Cardiac muscle cell (in vitro differentiated cells and primary cell): ENCODE measurements at places on chromosomes 6 and 20. TPM values are rescaled to one million over a fixed set of nuclear protein-coding genes. Genes with fewer than 3 reads are reported as not detected.

- DNase-seq, result no peak
- H3K36me3 ChIP-seq, result no peaks in the 10 kb centered on the region
- no peak overlapping the region for H3K4me3 ChIP-seq
- H3K27ac ChIP-seq, result no peak overlapping the region
These were observed 15.8 kb upstream of the GPR6 start for GRCh38 chr6:109962271-109962670.

DNA sequence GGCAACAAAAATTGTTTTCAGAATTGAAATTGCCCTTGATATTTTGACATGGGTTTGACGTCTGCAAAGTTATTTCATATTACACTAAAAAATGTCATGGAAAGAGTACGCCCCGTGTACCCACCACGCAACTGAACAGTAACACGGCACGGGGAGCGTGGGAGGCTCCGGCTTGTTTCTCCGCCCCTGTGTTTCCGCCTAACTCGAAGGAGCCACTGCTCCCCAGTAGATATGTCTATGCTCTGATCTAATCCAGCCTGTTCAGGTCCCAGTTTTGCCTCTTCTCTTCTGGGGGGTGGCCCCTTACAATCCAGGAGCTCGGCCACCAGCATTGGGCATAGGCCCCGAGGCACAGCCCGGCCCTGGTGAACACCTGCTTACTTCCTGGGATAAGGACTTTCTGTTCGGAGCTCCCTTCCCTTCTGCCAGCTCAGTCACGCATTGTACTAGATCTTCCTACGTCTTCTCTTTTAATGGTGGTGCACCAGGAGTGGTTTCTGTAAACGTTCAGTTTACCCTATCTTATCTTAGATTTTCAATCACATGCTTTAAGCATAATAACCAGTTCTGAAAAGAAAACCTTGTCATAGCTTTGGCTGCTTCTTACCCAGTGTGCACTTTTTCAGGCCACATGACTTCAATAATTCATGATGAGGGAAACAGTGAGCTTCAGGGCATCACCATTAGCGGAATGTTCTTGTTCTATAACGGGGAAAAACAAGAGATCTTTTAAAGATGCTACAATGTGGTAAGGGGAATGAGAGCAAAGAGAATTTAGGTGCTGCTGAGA lies 43.9 kb upstream of the EXOC2 start:
- H3K27ac ChIP-seq, result no peak overlapping the region
- no peak overlapping the region for H3K4me3 ChIP-seq
- no peaks in the 10 kb centered on the region for H3K4me1 ChIP-seq
- no peak for DNase-seq

Gene KIF6
- total RNA-seq, result 0.69 and 0.88 TPM in 2 replicates

DNA sequence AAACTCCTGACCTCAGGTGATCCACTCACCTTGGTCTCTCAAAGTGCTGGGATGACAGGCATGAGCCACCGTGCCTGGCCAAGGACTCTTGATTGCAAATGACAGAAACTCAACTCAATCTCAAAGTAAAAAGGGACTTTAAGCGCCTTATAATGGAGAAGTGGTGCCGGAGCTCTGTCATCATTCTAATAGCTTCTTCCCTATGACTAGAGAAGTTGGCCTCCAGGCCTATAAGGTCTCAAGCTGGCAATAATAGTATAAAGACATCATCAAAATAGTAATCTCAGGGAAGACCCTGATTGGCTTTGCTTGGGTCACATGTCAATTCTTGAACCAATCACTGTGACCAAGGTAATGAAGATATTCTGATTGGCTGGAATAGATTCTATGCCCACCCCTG lies 8.5 kb upstream of the KIAA1755 start:
- no peak overlapping the region for H3K27ac ChIP-seq
- no peaks in the 10 kb centered on the region for H3K27me3 ChIP-seq
- DNase-seq, result no peak
- no peak overlapping the region for H3K4me3 ChIP-seq

- no peak overlapping the region for H3K4me3 ChIP-seq
- H3K4me1 ChIP-seq, result peaks cover 72% of the 10 kb centered on the region
- peak overlapping the region; percentile 92 for H3K27ac ChIP-seq
- peaks cover 11% of the 10 kb centered on the region for H3K36me3 ChIP-seq
- H3K27me3 ChIP-seq, result no peaks in the 10 kb centered on the region
- DNase-seq, result no peak
These were observed 41.9 kb downstream of the TTI1 start for GRCh38 chr20:37991157-37991866.

DNA sequence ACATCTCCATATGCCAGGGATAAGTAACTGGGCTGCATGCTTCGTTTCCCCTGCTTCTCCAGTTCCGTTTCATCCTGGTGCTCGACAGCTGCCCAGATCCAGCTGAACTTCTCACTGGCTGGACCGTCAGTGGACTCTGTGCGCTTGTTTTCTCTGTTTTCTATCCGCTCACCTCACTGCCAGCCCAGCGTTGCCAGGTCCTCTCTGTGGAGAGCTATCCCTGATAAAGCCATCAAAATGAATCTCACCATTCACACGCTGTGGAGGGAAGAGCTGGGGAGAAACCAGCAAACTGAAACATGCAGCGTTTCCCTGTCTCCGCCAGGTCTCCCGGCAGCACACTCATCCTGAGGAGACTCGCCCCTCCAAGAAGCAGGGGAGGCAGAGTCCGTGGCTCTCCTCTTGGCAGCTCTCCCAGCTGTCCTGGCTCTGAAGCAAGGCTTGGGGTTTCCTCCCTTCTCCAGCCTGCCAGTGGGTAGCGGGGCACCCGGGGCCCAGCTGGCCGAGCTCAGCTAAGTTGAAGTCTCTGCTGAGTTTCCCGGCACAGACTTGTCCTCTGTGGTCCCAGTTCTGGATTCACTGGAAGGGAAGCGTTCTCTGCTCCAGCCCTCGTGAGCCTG lies 160.9 kb downstream of the DTNBP1 start:
- no peaks in the 10 kb centered on the region for H3K27me3 ChIP-seq
- no peak overlapping the region for H3K27ac ChIP-seq
- no peak overlapping the region for H3K4me3 ChIP-seq
- no peaks in the 10 kb centered on the region for H3K36me3 ChIP-seq
- peak; percentile 95 for DNase-seq
- no peaks in the 10 kb centered on the region for H3K4me1 ChIP-seq

DNA sequence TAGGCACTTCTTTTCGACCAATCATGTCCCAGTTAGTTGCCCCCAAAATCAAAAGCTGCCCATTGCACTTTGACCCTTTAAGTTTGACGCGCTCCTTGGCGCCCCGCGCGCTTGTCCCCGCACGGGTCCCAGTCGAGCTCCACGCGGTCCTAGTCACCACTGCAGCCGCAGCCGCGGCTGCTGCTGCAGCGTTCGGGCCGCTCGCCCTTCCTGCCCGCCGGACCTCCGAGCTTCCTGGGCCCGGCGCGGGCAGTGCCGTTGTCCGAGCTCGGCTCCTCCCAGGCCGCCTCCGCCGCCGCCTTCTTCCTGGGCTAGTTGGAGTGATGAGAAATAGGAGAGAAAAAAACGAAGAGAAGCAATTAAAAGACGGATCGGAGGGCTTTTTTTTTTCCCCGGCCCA lies 185.7 kb upstream of the COL21A1 start:
- H3K27me3 ChIP-seq, result peaks cover 63% of the 10 kb centered on the region
- H3K27ac ChIP-seq, result no peak overlapping the region
- no peak for DNase-seq
- no peaks in the 10 kb centered on the region for H3K36me3 ChIP-seq
- no peaks in the 10 kb centered on the region for H3K4me1 ChIP-seq

GRCh38 chr6:52516269-52516668 lies 60.6 kb downstream of the TRAM2 start:
- H3K27me3 ChIP-seq, result no peaks in the 10 kb centered on the region
- H3K36me3 ChIP-seq, result no peaks in the 10 kb centered on the region
- H3K27ac ChIP-seq, result no peak overlapping the region
- H3K4me3 ChIP-seq, result no peak overlapping the region
- H3K4me1 ChIP-seq, result peaks cover 9% of the 10 kb centered on the region

Gene DSP
- 185 and 362 TPM in 2 replicates for total RNA-seq

DNA sequence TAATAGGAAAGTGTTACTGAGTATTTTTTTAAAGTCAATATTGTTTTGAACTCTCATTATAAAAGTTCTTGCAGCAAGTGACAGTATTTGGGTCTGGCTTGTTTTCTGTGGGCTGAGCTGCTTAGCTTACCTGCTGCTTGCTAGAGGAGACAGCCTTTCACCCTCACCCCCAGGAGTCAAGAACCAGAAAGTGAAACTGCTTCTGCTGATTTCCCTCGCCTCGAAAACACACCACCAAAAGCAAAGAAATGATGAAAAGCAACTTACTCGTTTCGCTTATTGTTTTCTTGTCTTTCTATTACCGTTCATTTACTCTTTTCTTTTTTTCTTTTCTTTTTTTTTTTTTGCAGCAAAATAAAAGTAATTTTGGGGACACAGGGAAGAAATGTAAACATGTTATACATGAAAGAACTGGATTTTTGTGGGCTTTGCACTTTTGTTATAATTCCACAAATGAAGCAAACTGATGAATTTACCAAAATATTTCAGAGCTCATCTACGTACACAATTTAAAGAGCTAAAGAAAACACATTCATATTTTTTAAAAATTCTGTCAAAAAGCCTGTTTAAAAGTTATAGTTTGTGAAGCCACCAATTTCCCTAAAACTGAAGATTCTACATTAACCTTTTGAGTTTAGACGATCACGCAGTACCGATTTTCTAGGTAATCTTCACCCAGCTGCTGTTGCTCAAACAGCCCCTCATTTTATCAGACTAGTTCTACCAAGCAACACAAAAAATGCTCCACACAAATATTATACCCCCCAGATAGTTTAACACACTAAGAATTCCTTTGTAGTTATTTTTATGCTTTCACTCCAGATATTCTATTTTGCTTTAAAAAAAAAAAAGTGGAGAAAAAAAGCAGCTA lies 1.7 kb downstream of the SCML4 start:
- no peaks in the 10 kb centered on the region for H3K27me3 ChIP-seq
- no peak overlapping the region for H3K27ac ChIP-seq
- peaks cover 21% of the 10 kb centered on the region for H3K4me1 ChIP-seq
- H3K4me3 ChIP-seq, result no peak overlapping the region

DNA sequence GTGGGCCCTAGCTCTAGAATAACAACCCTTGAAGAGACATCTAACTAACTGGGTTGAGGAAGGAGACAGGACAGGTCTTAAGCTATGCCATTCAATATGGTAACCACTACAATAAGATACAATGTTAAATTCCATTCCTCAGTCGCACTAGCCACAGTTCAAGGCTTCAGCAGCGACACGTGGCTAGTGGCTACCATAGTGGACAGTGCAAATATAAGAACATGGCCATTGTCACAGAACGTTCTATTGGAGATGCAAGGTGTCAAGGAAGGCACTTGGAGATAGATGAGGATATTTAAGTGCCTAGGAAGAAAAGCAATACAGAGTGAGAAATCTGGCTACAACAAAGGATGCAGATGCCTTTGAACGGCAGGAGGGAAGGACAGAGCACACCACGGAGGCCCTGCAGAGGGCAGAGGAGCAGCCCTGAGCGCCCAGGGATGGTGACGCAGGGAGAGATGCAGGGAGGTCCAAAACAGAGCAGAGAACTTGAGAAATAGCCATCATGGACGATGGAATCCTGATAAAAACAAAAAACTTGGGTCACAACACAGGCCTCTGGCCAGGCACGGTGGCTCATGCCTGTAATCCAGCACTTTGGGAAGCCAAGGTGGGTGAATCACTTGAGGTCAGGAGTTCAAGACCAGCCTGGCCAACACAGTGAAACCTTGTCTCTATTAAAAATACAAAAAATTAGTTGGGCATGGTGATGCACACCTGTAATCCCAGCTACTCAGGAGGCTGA lies 140.7 kb downstream of the ZMYND8 start:
- H3K4me3 ChIP-seq, result no peak overlapping the region
- H3K36me3 ChIP-seq, result peaks cover 47% of the 10 kb centered on the region
- DNase-seq, result no peak
- H3K27ac ChIP-seq, result no peak overlapping the region

Gene PRRC2A
- 144 and 208 TPM in 2 replicates for total RNA-seq

Gene OTOR
- total RNA-seq, result not detected in 2 replicates

- H3K27ac ChIP-seq, result no peak overlapping the region
- no peaks in the 10 kb centered on the region for H3K36me3 ChIP-seq
These were observed 9.1 kb downstream of the KIZ start for GRCh38 chr20:21134883-21135493.

GRCh38 chr20:42350521-42350920 lies 732.3 kb upstream of the CHD6 start:
- no peaks in the 10 kb centered on the region for H3K27me3 ChIP-seq
- H3K36me3 ChIP-seq, result no peaks in the 10 kb centered on the region
- H3K4me1 ChIP-seq, result no peaks in the 10 kb centered on the region
- no peak for DNase-seq

GRCh38 chr20:12924126-12924525 lies 84.6 kb upstream of the SPTLC3 start:
- no peaks in the 10 kb centered on the region for H3K36me3 ChIP-seq
- H3K27ac ChIP-seq, result no peak overlapping the region
- DNase-seq, result no peak

Gene SLC22A3
- 0.74 TPM in 1 of 2 replicates, not detected in the other for total RNA-seq

Gene SPEF1
- total RNA-seq, result 0.95 and 1.6 TPM in 2 replicates

DNA sequence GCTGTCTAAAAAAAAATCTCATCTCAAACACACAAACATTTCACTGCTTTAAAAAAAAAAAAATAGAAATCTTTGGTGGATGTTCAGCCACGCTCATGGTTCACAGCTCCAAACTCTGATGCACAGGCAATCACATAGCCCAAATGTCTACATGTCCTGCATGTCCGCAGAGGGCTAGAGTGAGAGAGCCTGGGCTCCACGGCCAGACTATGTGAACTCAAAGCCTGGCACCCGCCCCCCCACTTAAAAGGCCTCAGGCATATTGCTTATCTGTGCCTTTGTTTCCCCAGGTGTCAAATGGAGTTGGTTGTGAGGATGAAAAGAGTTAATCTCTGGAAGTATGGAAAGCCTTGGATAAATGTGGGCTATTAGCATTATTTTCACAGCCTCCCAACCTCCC lies 10.5 kb upstream of the PTGIS start:
- H3K4me3 ChIP-seq, result no peak overlapping the region
- H3K27me3 ChIP-seq, result no peaks in the 10 kb centered on the region
- DNase-seq, result no peak

GRCh38 chr20:51980277-51980676 lies 178.0 kb upstream of the SALL4 start:
- H3K4me3 ChIP-seq, result no peak overlapping the region
- no peaks in the 10 kb centered on the region for H3K27me3 ChIP-seq
- H3K27ac ChIP-seq, result no peak overlapping the region

GRCh38 chr6:47379328-47379727 lies 69.6 kb upstream of the TNFRSF21 start:
- no peak overlapping the region for H3K27ac ChIP-seq
- H3K36me3 ChIP-seq, result no peaks in the 10 kb centered on the region
- no peaks in the 10 kb centered on the region for H3K27me3 ChIP-seq
- no peaks in the 10 kb centered on the region for H3K4me1 ChIP-seq

Gene TRAM2
- 6.6 and 7.0 TPM in 2 replicates for total RNA-seq

- H3K4me1 ChIP-seq, result peaks cover 10% of the 10 kb centered on the region
- no peaks in the 10 kb centered on the region for H3K36me3 ChIP-seq
- no peaks in the 10 kb centered on the region for H3K27me3 ChIP-seq
- DNase-seq, result no peak
These were observed 70.2 kb downstream of the SSR1 start for GRCh38 chr6:7242835-7243178.

Gene TMEM74B
- total RNA-seq, result 27.7 and 40.3 TPM in 2 replicates

GRCh38 chr6:39834278-39834677 lies 42.1 kb downstream of the DAAM2 start:
- no peaks in the 10 kb centered on the region for H3K27me3 ChIP-seq
- no peak overlapping the region for H3K4me3 ChIP-seq
- no peaks in the 10 kb centered on the region for H3K36me3 ChIP-seq
- no peak overlapping the region for H3K27ac ChIP-seq
